LHCN-M2 (cell line): ENCODE measurements at places on chromosomes 12 and 14. TPM values are rescaled to one million over a fixed set of nuclear protein-coding genes. Genes with fewer than 3 reads are reported as not detected.

- DNase-seq = no peak
Observed at GRCh38 chr12:91769736-91770135, 375.9 kb downstream of the BTG1 start.

- DNase-seq = peak; percentile 95
Observed at GRCh38 chr12:107515446-107515958, 170.1 kb upstream of the PWP1 start.

- DNase-seq = no peak
Observed at GRCh38 chr12:93989949-93990348, 158.4 kb upstream of the PLXNC1 start.

GRCh38 chr12:111359231-111359913 lies 9.5 kb downstream of the PHETA1 start:
- peak; percentile 43 for DNase-seq

- DNase-seq = no peak
Observed at GRCh38 chr12:69816082-69816481, 8.9 kb upstream of the MYRFL start.

GRCh38 chr14:76770521-76771436 lies 9.5 kb downstream of the VASH1 start:
- no peak for DNase-seq

Gene GYS2
- total RNA-seq = 0.06 TPM in 1 of 2 replicates, not detected in the other

Gene CCDC196
- not detected in 2 replicates for total RNA-seq

Gene TSPAN11
- total RNA-seq = 0.17 and 0.32 TPM in 2 replicates
